Activated CD4-positive, alpha-beta T cell treated with anti-CD3 and anti-CD28 coated beads, Interleukin-2, Interleukin-6, amounts not matched to agents 100 ng/mL and 50 ng/mL, durations not matched to agents 16 hours and 8 hours (primary cell): ENCODE measurements at places on chromosomes 6 and 20.

DNA sequence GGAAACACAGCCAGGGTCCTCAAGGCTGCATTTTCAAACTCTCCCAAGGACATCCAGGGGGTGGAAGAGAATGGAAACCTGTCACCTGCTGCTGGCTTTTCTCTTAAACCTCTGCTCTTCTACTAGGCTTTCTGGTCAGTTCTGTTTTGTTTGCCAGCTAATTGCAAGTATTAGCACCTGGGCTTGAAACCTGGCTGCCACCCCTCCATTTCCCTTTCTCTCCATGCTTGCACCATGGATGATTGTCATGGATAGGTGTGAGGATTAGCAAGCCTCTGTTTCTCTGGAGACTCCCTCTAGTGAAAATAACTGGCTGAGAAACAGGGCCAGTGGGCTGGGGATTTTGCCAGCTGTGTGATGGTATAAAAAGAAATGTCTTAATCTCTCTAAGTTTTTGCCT is 33.0 kb upstream of the GPR6 start:
- no peak for DNase-seq

- DNase-seq, result no peak
Observed at GRCh38 chr6:1853761-1854160, 244.0 kb downstream of the FOXC1 start.

DNA sequence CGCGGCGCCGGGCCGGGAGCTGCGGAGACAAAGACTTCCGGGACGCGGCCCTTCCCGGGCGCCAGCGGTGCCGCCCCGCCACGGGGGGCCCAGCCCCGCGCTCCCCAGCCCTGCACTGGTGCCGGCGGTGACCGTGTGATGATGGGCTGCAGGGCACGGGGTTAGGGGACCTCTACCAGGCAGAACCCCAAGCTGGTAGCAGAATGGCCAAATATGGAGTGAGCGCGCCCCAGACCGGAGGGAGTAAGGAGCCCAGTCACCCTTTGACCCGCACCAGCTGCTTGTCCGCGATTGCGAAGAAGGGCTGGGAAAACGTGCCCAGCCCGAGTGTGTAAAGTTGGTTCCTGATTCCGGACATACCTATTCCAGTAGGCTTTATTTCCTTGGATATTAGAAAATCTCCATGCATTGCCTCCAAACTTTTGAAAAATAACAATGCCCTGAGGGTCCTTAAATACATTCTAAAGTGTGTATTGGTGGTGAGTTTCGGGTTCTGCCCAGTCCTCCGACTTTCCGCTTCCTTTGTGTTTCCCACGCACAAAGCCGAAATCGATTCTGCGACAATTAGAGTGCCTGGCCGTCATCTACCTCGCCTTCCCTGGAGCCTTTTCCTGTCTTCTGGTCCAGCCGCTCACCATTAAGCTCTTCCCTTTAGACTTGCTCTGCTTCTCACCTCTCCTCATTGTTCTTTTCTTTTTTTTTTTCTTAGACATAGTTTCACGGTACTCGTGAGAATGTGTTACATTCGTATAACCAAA is 1.1 kb downstream of the ABRACL start:
- DNase-seq, result peak; percentile 51

GRCh38 chr6:82612475-82613039 is 248.9 kb downstream of the TPBG start:
- DNase-seq, result no peak
